ENCODE measurements at places on chromosomes 12 and 14.

DNA sequence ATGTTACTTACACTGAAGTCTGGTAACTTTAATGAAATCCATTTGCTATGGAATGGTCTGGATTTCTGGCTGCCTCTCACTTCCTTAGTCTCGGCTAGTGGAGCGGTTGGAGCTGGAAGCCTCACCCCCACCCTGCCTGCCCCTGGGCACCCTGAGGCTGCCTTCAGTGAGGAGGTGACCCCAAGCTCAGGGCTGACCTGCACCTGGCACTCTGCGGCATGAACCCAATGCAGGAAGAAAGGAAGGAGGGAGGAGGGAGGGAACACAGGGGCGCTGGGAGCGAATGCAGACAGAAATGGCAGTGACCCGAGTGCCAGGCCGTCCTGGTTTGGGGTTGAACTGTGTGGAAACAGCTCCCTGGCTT is 353.1 kb downstream of the TMEM121 start:
- no peak for DNase-seq

DNA sequence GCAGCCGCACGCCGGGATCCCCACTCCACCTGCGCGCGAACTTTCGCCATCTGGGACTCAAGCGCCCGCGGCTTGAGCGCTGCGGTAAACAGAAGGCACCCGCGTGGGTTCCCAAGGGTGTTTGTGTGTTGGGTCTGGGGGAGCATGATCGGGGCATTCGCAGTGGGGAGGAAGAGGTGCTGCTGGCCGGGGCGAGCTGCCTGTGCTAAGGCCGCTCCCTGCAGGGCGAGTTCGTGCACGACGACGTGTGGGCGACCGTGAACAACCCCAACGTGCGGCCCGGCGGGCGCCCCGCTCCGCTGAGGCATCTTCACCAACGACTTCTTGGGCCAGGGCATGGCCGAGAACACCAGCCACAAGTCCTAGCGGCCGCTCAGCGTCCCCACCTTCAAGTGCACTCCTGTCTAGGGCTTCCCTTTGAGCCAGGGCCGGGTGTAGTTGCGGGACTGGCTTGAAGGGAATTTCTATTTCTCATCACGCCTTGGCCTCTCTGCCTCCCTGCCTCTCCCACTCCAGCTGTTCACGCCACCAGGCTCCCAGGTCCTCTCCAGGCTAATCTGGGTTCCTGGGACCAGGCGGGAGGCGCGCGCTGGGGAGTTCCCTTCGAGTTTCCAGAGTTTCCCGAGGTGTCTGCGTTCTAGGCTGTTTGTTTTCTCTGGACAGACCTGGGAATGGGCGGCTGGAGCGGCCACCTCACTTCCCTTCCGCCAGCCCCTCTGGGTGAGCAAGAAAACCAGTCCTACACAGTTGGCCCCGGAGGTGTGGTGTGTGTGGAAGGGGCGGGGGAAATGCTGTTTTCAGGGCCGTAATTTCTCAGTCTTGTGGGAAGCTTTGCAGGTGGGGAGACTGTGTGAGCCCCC is 417.8 kb upstream of the TMTC1 start:
- no peak for DNase-seq

- DNase-seq, result peak; percentile 86
These were observed 73.6 kb upstream of the ELK3 start for GRCh38 chr12:96120359-96121100.

GRCh38 chr12:82966001-82966559 is 279.4 kb downstream of the TMTC2 start:
- DNase-seq, result no peak

DNA sequence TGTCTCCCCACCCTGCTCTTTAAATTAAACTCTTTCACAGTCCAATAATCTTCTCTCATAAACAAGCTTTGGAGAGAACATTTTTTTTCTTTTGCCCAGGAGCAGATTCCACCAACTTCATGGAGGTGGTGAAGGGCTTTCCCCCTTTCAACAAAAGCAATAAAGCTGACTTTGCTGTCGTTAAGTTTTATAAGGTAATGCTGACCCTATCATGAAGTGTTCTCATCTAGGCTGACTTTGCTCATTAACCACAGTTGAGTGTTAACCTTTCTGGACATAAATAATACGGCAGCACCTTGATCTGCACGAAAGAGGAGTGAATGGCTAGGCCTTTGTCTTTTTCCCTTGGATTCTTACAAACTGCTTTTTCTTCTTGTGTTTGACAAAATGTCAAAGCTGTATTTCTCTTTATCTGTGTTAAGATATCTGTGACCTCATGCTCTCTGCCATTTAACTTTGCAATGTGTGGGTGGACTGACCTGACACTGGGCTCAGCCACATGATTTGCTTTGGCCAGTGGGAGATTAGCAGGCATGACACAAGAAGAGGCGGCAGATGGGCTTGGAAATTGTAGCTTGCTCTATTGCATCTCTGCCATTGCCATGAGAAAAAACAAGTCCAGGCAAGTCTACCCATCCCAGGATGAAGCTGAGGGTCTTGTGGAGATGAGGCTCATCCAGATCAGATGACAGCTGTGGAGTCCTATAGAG is 470.9 kb upstream of the CCDC196 start:
- DNase-seq, result no peak

DNA sequence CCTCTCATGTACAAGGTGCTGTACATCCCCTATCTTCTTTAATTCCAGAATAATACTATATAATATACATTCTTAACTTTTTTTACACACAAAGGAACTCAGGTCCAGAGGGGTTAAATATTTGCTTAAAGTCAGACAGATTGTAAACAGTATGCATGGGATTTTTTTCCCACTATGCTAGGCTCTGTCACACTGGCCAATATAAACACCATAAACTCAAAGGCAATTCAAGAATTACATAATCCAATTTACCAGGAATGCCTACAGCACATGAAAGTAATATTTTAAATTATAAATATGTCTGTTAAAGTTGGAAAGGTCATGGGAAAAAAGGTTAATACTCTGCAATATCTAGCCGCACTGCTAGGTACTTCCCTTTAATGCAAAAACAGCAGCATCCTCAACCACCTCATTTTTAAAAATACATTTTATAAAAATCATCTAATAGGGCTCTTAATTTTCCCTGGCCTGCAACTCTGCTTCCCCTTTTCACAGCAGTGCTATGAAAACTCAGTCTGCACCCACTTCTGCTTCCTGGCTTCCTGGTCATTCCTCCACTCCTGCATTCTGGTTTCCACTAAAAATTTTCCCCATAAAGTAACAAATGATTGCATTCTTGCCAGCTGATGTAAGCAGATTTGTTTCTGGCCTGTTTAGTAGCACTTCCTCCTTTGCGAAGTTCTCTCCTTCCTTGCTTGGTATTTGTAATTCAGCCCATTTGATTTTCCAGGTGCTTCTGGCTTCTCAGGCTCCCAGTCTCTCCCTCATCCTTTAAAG is 128.1 kb downstream of the ITPR2 start:
- no peak for DNase-seq
